H1 (cell line): ENCODE measurements at places on chromosomes 3 and 15.

GRCh38 chr15:52349052-52349700 is 53.6 kb upstream of the MYO5C start:
- no peak for DNase-seq

GRCh38 chr3:72894976-72895552 is 7.2 kb downstream of the GXYLT2 start:
- DNase-seq = no peak

GRCh38 chr3:66107855-66108254 is 69.1 kb upstream of the MAGI1 start:
- no peak for DNase-seq

- no peak for DNase-seq
Observed at GRCh38 chr15:101025896-101026631, 106.9 kb downstream of the LRRK1 start.
